ENCODE measurements at places on chromosomes 4 and X.

DNA sequence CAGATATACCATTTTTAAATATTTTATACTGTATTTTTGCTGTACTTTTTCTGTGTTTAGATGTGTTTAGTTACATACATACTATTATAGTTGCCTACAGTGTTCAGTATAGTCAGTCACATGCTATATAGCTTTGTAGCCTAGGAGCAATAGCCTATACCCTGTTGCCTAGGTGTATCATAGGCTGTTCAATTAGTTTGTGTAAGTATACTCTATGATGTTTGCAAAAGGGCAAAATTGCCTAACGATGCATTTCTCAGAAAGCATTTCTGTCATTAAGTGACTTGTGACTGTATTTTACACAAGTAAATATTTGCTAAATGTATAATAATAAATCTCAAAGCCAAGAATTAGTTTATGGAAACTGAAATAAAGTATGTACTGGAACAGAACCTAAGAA, 9.5 kb downstream of the ETFDH start:
- DNase-seq, result no peak

DNA sequence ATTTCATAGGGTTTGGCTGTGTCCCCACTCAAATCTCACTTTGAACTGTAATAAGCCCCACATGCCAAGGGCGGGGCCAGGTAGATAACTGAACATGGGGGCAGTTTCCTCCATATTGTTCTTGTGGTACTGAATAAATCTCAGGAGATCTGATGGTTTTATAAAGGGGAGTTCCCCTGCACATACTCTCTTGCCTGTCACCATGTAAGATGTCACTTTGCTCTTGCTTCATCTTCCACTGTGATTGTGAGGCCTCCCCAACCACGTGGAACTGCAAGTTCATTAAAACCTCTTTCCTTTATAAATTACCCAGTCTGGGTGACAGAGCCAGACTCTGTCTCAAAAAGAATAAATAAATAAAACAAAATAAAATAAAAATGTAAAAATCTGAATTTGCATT, 95.9 kb downstream of the PDS5A start:
- DNase-seq, result no peak

DNA sequence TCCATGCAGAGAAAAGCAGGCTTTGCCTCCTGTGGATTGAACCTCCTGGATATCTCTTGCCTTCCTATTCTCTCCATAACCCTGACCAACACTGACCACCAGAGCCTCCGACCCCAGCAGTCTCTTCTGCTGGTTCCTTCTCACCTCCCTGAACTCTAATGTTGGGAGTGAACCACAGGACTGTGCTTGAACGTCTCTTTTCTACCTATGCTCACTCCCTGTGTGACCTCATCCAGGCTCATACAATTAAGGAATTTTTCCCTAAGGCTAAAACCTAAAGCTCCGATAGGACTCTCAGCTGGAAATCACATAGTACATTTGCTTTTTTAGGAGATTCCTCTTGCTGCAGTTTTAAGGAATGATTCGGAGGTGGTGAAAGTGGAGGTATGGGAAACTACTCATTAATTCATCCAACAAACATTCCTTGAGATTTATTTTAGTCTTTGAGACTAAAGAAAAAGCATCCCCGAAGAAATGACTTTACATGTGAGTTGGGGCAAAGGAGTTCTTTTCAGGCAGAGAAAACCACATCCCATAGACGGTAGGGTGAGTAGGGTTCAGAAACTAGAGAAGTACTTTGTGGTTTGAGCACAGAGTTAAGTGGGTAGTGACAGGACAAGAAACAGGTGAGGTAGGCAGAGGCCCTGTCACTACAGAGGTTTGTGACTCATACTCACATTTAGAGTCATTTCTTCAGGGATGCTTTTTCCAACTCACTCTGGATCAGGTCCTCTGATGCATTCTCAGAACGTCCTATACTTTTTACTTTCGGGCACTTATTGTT, 30.8 kb downstream of the NDNF start:
- no peak for DNase-seq

- DNase-seq, result no peak
Measured at GRCh38 chrX:30714138-30714537, 60.9 kb downstream of the GK start.

- DNase-seq, result no peak
Measured at GRCh38 chr4:3831529-3832150, 65.5 kb downstream of the ADRA2C start.

- no peak for DNase-seq
Measured at GRCh38 chr4:145822581-145822980, 116.0 kb downstream of the ZNF827 start.

- DNase-seq, result no peak
Measured at GRCh38 chrX:9433596-9433995, 31.3 kb upstream of the TBL1X start.
